Smooth muscle cell of bladder (primary cell): ENCODE measurements at places on chromosomes 7 and 10. TPM values are rescaled to one million over a fixed set of nuclear protein-coding genes. Genes with fewer than 3 reads are reported as not detected.

MCM10 gene
- total RNA-seq: 1.00 and 1.2 TPM in 2 replicates

BMPER gene
- total RNA-seq: 28.0 and 32.6 TPM in 2 replicates

CNOT4 gene
- 8.4 and 9.4 TPM in 2 replicates for total RNA-seq

SPACDR gene
- total RNA-seq: 0.14 and 0.28 TPM in 2 replicates

CALHM1 gene
- not detected in 2 replicates for total RNA-seq

CCDC136 gene
- 8.5 and 8.7 TPM in 2 replicates for total RNA-seq

HECW1 gene
- 3.1 and 3.8 TPM in 2 replicates for total RNA-seq

PPP1R9A gene
- total RNA-seq: 0.14 and 0.18 TPM in 2 replicates

TYSND1 gene
- total RNA-seq: 6.4 and 8.4 TPM in 2 replicates
